ENCODE measurements at places on chromosomes 4 and X.

- no peak for DNase-seq
Measured at GRCh38 chr4:140976768-140977167, 156.5 kb downstream of the RNF150 start.

- no peak for DNase-seq
Measured at GRCh38 chr4:91325495-91325894, 978.3 kb upstream of the GRID2 start.

GRCh38 chr4:7938266-7938608 lies 1.4 kb downstream of the AFAP1 start:
- DNase-seq, result no peak

- DNase-seq, result no peak
Measured at GRCh38 chr4:67104145-67104544, 441.2 kb downstream of the CENPC start.

DNA sequence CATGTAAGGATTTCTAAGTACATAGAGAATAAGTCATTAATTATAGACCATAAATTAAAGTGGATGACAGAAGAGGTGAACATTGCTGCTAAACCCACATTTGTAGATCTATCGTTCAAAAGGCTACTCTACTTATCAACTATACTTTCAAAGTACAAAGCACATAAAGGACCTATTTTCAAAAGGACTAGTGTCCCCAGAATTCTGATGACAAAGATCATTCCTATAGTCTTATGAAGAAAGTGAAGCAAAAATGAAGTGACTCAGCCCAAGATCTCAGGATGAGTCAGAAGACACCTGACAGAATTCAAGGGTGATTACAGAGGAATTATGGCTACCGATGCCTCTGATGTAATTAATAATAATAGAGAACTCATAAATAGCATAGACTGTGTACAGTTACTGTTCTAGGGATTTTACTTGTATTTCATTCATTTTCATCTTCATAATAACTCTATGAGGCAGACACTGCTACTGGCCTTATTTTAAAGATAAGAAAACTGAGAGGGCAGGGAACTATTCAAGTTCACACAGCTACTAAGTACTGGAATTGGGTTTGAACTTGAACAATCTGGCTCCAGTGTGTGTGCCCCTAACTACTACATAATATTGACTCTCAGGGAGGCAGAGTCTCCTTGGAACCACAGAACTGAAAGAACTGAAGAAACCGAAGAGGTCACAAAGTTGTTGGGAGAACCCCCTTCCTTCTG lies 17.1 kb downstream of the USP46 start:
- no peak for DNase-seq

- no peak for DNase-seq
Measured at GRCh38 chrX:8424912-8425311, 39.7 kb upstream of the VCX3B start.

DNA sequence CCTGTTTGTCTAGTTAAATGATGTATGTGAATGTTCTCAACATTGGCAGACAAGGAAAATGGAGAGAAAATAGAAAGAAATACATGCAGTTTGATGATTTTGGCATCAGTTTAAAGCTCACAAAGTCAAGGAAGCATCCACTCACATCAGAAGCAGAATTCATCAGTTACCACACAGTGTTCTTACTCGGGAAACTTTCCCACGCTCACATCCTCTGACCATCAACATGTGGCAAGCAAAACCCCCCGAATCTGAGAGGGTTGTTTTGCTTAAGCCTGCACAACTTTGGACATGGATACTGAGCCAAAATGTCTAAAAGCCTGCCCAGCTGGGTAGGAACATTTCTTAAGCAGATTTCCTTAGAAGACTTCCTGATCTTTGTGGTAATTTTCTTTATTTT lies 407.6 kb downstream of the ANKRD50 start:
- no peak for DNase-seq

DNA sequence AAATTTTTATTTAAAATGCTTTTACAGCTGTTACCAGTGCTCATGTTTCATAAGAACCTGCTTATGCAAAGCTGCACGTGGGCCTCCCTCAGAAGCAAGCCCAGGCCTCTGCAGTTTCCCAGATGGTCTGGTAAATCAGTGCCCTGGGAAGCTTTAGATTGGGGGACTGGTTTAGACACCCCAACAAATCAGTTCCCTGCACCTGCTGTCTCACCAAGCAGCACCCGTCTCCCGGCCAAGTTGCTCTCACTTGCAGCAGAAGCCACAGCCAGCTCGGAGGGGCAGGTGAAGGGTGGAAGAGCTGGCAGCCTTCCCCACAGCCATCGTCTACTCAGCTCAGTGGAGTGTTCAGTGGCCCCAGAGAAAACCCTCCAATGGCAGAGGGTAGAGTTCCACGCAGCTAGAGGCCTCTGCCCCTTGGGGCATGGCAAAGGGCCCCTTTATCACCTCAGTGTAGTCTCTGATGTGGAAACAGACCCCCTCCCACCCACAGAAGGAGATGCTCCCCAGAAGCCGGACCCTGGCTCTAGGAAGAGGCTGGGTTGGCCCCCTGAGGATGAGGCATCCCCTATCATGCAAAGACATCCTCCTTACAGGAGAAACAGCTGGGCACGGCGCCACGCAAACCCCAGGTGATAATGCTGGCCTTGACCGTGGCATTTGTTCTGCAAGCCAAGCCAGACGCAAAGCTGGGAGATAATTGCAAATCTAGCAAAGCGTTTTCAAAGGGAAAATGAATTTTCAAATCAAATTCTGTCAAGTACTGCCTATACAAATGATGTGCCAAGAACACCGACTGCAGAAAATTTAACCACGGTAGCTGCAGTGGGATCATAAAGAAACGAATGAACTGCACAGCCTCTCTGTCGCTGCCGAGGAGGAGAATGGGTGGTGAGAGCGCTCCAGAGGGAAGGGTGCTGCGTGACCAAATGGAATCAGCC lies 51.9 kb downstream of the ZFYVE28 start:
- no peak for DNase-seq

- no peak for DNase-seq
Measured at GRCh38 chr4:73446336-73446938, 10.4 kb downstream of the AFP start.

DNA sequence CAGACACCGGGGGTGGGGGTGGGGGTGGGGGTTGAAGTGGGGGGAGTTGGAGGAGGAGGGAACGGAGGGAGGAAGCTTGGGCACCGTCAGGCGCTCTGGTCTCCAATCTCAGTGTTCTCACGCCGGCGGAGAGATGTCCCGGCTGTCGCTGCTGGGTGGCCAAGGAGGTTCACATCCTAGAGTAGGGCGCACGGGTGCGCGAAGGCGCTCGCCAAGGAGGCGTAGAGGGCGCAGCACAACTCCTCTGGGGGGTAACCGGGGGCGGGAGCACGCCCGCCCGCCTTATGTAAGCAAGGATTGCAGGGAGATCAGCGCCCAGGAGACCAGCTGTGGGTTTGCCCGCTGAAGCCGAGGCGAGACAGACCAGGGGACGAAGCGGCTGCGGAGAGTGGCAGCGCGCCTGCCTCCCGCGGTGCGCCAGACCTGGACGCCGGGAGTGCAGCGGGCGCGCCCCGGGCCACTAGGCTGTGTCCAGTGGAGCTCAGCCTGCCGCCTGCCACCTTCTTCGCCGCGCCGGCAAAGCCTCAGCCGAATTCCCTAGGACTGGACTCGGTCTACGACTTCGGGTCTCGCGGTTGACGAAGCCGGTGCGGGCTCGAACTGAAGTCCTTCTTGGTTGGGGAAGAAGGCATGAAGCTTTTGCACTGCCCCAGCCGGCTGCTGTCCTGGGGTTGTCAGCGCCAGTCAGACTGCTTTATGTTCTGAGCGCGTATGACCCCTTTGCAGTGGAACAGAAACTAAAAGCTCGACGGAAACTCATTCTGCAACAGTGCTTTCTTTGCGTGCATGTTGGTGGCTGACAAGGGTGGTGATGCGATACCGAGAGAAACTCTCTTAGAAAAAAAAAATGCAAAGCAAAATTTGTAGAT lies 707 bp upstream of the UNC5C start:
- DNase-seq, result no peak

DNA sequence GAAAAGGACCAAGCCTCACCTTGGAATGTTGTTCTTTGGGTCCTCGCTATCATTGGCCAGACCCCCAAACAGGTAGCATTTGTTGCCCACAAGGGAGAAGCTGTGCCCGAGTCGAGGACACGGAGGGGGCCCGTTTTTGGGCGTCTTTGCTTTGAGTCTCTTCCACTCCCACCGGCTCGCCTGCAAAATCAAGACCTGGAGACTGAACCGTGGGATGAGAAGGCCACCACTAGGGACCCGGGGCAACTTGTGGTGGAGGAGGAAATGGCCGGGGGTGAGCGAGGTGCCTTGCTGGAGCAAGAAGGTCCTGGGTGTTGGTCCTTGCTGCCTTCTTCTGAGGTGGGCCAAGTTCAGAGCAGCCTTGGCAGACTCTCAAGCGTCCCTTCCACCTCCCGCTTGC lies 7.5 kb downstream of the HCFC1 start:
- DNase-seq, result no peak

DNA sequence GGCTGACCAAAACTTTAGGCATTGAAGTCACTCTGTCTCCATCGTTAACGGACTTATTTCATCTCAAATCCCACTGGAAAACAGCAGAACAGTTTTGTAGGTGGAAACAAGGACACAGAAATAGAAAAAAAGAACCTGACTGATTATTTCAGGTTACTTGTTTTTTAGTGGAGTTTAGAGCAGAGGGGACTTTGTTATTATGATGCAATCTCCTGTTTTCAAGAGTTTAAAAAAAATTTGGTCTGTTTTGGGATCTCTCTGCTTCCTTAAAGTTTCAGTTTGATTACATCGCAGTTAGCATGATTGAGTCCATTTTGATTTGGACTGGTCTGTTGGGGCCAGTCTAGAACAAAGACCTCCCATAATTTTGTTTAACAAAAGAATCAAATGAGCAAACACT lies 13.6 kb downstream of the PROM1 start:
- no peak for DNase-seq

GRCh38 chrX:131802836-131803626 lies 220.1 kb upstream of the STK26 start:
- no peak for DNase-seq

- DNase-seq, result no peak
Measured at GRCh38 chrX:75968293-75968692, 183.2 kb upstream of the MAGEE2 start.

DNA sequence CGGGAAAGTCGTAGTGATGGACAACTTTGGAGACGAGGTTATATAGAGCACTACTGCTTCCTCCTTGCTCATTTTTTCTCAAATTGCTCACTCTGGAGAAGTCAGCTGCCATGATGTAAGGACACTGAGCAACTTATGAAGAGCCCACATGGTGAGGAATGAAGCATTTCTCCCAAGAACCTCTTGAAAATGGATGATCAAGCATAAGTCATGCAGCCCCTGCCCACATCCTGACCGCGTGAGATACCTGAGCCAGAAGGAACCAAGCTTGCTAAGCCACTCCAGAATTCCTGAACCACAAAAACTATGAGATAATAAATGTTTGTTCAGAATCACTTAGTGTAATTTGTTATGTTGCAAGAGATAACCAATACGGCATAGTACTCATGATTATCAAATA lies 42.8 kb downstream of the PDE5A start:
- no peak for DNase-seq

GRCh38 chr4:680551-680927 lies 6.2 kb downstream of the MYL5 start:
- no peak for DNase-seq

GRCh38 chrX:153361781-153362397 lies 27.9 kb downstream of the ZNF275 start:
- DNase-seq, result no peak

GRCh38 chrX:44503560-44503959 lies 39.1 kb downstream of the FUNDC1 start:
- no peak for DNase-seq

- no peak for DNase-seq
Measured at GRCh38 chr4:143085224-143085623, 99.5 kb upstream of the USP38 start.

GRCh38 chr4:57137261-57137660 lies 27.1 kb upstream of the IGFBP7 start:
- no peak for DNase-seq

- no peak for DNase-seq
Measured at GRCh38 chrX:44244008-44244407, 99.5 kb downstream of the EFHC2 start.

DNA sequence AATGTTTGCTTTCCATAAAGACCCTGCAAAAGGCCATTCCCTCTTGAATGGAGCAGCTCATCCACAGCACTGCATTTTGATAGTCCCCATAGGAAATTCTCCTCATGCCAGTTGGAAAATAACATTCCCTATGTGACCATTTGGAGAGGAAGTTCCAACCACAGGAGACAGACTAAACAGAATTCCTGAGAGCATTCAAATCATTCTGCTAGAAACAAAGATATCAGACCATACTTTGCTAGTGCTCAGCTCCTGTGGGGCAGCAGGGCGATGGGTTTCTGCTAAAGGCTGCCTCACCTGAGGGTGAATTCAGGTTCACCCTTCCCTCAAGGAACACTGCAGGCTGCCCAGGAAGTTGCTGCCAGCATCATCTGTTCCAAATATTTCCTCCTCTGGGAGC lies 58.8 kb downstream of the LNX1 start:
- DNase-seq, result no peak

- DNase-seq, result no peak
Measured at GRCh38 chrX:133923548-133923947, 61.8 kb downstream of the GPC3 start.

DNA sequence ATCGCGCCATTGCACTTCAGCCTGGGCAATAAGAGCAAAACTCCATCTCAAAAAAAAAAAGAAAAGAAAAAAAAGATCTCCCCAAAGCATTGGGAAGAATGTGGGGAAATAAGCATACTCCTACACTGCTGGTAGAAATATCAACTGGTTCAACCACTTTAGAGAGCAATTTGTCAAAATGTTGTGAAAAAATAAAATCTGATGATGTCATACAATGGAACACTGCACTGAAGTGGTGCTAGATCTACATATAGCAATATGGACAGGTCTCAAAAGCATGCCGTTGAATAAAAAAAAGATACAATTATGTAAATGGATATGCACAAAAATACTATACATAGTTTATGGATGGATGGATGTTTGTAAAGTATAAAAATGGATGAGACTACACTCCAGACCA lies 18.3 kb upstream of the HUWE1 start:
- no peak for DNase-seq

GRCh38 chrX:107725761-107726555 lies 49.6 kb downstream of the TSC22D3 start:
- no peak for DNase-seq

DNA sequence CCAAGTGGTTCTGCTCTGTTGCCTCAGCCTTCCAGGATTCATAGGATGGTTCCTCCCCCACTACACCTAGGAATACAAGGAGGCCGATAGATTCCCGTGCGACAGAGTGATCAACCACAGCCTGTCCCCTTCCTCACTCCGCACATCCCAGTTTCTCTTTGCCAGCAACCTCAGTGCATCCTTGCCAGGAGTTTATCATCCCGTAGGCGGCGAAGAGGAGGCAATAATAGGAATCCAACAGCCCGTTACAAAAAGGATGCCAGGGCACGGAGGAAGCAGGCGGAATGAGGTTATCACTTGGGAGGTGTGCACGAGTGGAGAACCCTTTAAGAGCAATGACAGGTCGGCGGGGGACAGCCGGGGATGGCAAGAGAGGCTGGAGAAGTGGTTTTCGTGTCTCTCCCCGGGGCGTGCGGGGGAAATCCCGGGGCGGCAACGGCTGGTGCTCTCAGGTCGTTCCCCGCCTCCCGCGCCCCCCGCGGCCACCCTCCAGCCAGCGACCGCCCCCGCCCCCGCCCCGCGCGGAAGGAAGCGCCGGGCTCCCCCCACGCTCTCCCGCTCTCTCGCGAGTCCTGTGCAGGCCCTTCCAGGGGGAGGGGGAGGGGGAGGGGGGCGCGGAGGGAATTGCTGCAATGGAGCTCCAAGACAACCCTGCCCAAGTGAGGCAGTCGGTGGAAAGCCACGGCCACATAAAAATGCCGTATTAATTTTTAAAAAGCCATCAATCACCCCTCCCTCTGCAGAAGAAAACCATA lies 1.6 kb downstream of the PPP3CA start:
- no peak for DNase-seq
